Fibroblast of the aortic adventitia (primary cell): ENCODE measurements at places on chromosomes 11 and 22.

GRCh38 chr11:46392421-46393230, 1.1 kb upstream of the CHRM4 start:
- DNase-seq, result peak; percentile 71

DNA sequence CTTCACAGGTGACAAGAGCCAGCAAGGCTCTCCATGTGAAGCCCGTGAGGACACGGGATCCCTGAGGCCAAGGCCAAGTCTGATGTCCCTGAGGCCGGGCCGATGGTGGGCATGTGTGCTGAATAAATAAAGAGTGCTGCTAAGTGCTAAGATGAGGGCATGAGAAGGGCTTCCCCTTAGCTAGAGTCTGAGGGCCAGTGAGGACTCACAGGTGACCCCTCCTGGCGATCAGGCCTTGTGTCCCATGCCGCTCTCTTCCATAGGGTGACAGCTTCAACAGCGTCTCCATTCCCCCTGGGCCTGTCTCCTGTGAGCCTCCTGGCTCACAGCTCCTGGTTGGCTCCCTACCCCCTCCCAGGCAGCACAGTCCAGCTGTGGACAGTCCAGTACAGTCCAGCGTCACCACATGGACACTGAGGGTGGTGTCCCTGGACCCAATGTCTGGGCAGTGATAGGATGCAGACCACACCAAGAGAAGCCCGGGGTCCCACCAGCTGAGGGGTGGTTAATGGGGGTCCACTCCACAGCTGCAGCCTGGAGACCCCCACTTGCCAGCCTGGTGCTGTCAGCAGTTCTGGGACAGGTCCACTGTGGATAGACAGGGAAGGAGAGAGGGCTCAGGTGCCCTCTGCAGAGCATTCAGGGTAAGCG, 1033.2 kb downstream of the TBC1D22A start:
- DNase-seq, result no peak

DNA sequence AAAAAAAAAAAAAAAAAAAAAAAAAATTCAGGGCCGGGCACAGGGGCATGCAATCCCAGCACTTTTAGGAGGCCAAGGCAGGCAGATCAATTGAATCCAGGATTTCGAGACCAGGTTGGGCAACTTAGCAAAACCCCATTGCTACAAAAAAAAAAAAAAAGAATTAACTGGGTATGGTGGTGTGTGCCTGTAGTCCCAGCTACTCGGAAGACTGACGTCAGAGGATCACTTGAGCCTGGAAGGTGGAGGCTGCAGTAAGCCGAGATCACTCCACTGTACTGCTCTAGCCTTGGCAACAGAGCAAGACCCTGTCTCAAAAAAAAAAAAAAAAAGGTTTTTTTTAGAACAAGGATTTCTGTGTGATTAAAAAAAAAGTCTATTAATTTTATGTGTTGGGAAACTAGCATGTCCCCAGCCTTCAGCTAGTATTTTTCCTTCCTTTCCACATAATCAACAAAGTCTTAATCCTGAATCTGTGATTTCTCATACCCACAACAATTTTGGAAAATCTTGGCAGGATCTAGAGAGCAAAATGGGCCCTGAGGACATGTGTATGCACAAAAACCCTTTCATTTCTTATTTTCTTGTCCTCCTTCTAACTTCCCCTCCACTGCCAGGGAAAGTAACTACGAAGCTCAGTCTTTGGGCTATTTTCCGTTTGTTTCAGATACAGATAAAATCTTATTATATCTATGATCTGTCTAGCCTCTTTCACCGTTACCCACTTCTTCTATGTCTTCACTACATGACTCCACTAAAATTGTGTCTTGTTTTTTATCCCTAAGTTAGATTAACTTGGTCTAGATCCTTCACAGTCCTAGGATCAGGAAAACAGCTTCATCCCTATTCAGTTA, 5.7 kb upstream of the AMBRA1 start:
- no peak for DNase-seq

- no peak for DNase-seq
Measured at GRCh38 chr22:49406047-49406650, 421.5 kb downstream of the BRD1 start.
